Smooth muscle cell of trachea (primary cell): ENCODE measurements at places on chromosomes 2 and 18. TPM values are rescaled to one million over a fixed set of nuclear protein-coding genes. Genes with fewer than 3 reads are reported as not detected.

PLEK gene
- under 0.01 TPM in 1 of 2 replicates, not detected in the other for total RNA-seq

REG1A gene
- total RNA-seq = not detected in 2 replicates

ABCB6 gene
- 35.3 and 57.1 TPM in 2 replicates for total RNA-seq

KYNU gene
- 1.2 and 5.3 TPM in 2 replicates for total RNA-seq

FLACC1 gene
- 1.3 and 2.0 TPM in 2 replicates for total RNA-seq

CROCC2 gene
- 0.50 and 1.0 TPM in 2 replicates for total RNA-seq

MOCOS gene
- 5.5 and 13.7 TPM in 2 replicates for total RNA-seq

LYPD6B gene
- not detected in 2 replicates for total RNA-seq

DNAH7 gene
- total RNA-seq = 0.66 and 2.3 TPM in 2 replicates
